ENCODE measurements at places on chromosomes 13 and 19.
A peak's percentile ranks its signal among the peaks of the same experiment; 100 is the strongest.

DNA sequence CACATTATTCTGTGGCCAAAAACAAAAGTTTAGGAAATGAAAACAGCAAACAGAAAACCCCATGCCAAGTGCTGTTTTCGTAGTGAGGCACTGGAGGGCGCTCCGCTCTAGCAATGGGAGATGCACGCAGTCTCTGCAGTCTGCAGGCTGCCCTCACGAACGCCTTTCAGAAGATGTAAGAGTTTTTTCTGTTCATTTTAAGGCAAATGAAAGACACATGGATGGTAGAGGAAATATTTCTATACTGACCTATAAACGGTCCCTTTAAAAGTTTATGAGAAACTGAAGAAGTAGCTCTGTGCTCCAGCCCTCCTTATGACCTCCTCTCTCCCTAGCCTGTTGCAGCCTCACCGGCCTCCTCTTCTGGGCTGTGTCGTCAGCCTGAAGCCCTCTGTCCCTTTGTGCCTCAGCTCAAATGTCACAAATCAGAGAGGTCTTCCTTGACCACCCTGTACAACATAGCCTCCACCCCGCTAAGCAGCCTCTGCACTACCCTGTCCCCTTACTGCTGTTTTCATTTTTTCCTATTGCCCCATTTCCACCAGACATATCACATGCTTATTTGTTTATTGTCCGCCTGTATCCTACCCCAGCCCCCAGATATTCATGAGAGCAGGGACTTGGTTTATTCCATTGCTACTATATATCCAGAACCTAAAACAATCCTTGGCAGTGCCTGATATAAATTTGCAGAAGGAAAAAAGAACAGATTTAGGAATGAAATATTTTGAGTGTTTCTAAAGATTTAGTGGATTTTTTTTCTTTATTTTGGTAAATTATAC lies 116.4 kb downstream of the TM9SF2 start:
- no peak for DNase-seq

GRCh38 chr13:33228648-33229445 lies 56.7 kb downstream of the STARD13 start:
- DNase-seq, result no peak

- DNase-seq, result no peak
Observed at GRCh38 chr19:6238643-6239281, 41.0 kb downstream of the MLLT1 start.

GRCh38 chr19:903266-903797 lies 9.7 kb downstream of the R3HDM4 start:
- no peak for DNase-seq

DNA sequence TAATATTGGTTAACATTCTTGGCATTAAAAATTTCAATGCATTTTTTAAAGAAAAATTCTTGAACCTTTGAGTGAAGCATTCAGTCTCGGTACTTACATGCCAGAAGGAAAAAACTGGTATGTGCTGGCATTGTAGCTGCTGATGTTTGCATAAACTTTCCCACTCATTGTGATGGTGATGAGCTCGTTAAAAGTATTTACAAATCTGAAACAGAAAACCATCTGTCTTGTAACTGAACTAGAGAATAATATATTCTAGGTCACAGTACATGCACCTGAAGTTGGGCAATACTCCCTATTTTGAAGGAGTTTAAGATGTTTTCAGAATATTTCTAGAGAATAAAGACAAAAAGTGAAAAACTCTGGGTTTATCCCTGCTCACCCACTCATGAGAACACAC lies 64.1 kb downstream of the SLC15A1 start:
- DNase-seq, result no peak

DNA sequence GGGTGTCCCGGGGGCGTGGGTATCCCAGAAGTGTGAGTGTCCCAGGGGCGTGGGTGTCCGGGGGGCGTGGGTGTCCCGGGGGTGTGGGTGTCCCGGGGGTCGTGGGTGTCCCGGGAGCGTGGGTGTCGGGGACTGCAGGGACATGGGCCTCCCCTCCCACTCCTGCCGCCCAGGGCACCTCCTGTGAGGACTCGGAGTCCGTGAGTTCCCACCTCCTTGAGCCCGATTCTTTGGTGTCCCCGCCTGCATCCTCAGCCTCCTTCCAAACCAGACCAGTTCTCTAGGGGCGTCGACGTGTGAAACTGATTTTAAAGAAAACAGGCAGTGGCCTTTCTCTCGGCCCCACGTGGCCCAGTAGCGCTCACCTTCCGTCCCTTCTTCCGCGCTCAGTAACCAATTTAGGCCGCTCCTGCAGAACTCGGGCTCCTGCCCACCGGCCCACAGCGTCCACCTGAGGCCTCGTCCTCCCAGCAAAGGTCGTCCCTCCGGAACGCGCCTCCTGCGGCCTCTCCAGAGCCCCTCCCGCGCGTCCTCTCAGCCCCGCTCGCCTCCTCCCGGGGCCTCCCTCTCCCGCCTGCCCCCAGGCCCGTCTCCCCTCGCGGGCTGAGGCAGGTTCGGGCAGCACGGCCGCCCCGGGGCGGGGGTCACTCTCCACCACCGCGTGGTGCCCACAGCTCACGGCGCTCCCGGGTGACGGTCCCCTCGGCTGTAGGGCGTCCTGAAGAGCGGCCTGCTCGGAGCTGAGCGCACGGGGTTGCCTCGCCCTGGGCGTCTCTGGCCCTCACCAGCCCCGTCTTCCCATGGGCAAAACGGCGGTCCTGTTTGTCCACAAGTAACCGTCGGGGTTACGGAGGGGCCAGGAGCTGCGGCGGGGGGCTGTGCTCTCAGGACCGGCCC lies 3.8 kb downstream of the F7 start:
- no peak for DNase-seq

GRCh38 chr13:112756967-112757758 lies 67.3 kb downstream of the ATP11A start:
- no peak for DNase-seq

- no peak for DNase-seq
Observed at GRCh38 chr13:100197591-100198365, 108.9 kb downstream of the PCCA start.

DNA sequence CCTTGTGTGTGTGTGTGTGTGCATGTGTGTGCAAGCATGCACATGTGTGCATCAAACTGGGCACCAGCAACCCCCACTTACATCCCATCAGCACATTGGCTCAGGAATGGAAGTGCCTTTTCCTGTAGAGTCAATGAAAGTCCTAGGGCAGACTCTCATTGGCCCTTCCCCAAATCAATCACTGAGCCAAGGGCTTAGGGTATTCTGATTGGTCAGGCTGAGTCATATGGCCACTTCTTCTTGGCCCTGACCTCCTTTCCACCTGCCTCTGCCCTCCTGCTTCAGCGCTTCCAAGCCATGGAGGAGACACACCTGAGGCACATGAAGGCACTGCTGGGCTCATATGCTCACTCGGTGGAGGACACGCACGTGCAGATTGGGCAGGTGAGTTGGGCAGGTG lies 20.9 kb downstream of the FCHO1 start:
- DNase-seq, result no peak

- no peak for DNase-seq
Observed at GRCh38 chr19:46755077-46755852, 9.0 kb upstream of the STRN4 start.

- DNase-seq, result no peak
Observed at GRCh38 chr19:44050740-44051649, 841 bp upstream of the ZNF223 start.

- DNase-seq, result no peak
Observed at GRCh38 chr19:33819880-33820781, 23.5 kb downstream of the KCTD15 start.

- no peak for DNase-seq
Observed at GRCh38 chr13:106990594-106990993, 422.7 kb upstream of the ARGLU1 start.

DNA sequence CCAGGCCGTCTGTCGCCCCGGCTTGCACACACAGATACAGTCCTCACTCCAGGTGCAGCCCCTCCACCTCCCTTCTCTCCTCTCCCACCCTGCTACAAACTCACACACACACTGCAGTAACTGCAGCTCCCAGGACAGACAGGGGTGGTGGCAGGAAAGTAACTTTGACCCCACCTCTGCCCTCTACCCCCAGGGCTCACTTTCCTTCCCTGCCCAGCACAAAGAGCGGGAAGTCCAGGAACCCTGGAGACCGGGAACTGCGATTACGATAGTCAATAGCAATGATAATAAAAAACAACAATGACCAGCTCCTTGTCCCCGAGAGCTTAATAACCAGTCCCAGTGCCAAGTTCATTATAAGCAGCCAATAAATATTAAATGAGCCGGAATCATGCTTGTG lies at the start of gene CEACAM20:
TSS of gene CEACAM20 (minus strand) at position 140 of the 400 bp plus-strand sequence. CDS start 166 bp downstream, outside the sequence.
- no peak for DNase-seq

DNA sequence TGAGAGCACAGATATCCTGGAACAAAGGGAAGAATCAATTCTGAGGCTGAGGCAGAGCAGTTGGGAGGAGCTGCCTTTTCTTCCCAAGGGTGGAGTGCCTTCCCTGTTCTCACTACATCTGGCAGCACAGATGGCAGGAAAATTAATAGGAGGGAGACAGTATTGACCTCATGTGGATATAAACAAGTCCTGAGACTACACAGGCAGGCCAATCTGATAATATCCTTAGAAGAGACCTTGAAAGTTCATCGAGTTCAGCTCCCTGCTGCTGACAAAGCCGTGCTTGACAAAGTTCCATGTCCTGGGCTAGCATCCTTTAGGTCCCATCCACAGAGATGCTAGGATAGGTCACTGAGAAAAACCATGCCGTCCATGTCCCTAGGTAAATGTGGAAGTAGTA lies 1451.5 kb downstream of the EFNB2 start:
- no peak for DNase-seq

- no peak for DNase-seq
Observed at GRCh38 chr13:103188713-103189326, 122.6 kb upstream of the SLC10A2 start.

- no peak for DNase-seq
Observed at GRCh38 chr13:83798731-83799130, 83.5 kb downstream of the SLITRK1 start.

DNA sequence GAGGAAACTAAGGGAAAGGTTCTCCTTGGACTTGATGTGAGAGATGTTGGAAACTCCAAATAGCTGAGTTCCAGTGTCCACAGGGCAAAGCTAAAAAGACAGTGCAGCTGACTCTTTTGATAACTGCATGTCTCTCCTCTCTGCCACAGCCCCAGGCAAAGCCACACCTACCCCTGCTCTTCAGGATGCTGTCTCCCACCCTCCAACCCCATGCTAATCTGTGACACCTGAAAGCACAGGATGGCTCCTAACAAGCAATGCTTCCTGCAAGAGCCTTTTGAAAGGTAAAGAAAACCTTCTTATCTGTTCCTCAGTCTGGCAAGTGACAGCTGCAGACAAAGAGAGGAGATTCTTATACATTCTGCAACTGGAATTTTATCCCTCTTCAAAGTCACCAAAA lies 14.5 kb downstream of the SLC46A3 start:
- DNase-seq, result no peak

GRCh38 chr13:44857061-44857460 lies 132.2 kb downstream of the NUFIP1 start:
- DNase-seq, result no peak

DNA sequence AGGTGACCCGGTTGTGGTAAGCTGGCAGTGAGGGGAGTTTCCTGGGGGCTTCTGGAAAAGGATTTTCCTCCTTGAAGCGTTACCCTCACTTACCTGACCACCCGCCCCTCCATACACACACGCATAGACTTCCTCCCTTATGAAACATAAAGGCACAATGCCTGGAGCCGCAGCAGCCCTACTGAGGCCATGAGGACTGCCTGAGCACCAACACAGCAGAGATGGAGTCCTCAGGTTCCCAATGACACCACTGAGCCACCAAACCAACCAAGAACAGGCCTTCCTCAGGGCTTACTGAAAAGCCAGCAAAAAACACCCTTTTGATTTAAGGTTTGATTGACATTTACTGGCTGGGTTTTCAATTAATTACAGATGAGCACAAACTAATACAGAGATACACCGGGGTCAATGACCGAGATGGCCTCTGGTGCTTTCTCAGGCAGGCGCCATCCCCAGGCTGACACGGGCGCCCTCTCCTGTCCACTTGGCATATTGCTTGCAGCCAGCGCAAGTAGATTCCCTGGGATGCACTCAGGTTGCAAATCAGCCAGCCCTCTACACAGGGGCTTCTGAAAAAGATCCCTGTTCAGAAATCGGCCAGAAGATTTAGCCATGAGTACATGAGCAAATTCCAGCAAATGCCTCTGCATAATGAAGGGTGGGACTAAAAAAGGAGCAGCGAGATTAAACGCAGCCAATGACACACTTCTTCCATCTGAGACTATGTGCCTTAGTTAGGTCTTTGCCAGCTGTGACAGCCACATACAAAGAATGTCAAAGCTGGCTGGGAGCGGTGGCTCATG lies 14.8 kb downstream of the OPA3 start:
- DNase-seq, result no peak

GRCh38 chr13:28329395-28330158 lies 165.4 kb downstream of the FLT1 start:
- DNase-seq, result peak; percentile 85

GRCh38 chr19:47123406-47123805 lies 7.2 kb upstream of the SAE1 start:
- DNase-seq, result no peak

- DNase-seq, result peak; percentile 34
Observed at GRCh38 chr13:92842145-92842544, 384.5 kb upstream of the GPC6 start.

DNA sequence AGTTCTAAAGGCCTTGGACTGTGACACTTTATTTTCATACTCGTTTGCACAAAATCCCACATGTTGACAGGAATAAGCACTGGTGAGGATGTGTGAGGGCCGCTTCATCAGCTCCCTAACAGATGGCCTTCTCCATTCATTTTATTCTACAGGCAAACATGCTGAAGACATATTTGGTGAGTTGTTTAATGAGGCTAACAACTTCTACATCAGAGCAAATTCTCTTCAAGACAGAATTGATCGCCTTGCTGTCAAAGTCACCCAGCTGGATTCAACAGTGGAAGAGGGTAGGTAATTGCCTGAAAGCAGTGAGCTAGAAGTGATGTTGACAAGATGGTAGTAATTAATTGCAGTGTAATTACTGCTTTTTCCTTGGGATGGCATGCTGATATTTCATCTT lies 95.7 kb downstream of the GPR12 start:
- no peak for DNase-seq

DNA sequence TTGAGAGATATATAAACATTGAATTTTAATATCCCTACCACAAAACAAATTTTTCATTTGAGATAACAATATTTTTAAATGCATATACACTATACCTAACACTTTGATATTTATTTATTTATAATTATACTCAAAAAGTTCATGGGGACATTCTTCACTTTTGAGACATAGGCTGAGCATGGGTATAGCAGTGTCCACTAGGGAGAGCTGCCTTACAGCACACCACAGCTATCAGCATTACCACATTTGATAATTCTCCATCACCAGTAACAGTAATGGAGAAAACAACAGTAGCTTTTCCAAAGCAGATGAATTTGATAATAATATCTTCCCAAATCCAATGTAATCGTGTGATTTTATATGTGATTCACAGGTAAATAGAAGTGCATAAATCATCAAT lies 626.1 kb downstream of the DACH1 start:
- DNase-seq, result no peak

GRCh38 chr13:31653730-31654129 lies 85.6 kb upstream of the RXFP2 start:
- DNase-seq, result no peak

DNA sequence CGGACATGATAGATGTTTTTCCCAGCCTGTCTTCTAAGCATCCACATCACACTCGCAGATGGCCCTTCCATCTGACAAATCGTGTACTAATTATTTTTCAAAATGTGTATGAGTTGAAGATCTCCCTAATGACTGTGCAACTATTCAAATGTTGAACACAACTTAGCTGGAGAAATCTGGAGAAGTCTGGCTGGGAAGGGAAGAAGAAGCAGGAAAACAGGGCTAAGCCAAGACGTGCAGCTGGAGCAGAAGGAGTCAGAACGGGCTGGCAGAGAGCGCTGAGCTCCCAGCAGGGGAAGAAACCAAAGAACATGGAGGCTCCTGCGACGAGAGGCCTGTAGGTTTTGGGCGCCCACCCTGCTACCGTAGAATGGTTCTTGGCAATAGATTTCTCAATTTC lies 13.2 kb upstream of the LATS2 start:
- DNase-seq, result no peak
